ENCODE measurements at places on chromosomes 2 and 18.

DNA sequence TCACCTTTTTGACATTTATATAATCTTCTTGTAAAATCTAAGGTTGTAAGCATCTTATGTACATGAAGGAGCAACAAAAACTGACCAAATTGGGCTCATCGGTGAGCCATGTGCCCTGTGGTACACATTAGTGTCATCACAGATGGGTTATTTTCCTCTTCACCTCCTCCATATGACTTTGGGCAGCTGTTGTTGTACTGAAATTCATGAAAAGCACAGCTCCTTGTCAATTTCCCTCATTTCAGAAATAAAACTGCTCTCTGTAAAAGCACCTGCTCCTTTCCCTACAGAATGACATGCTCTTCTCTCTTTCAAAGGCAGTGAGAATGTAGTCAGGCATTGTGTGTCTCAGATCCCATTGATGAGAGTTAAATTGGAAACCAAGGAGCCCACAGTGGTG lies 42.0 kb downstream of the DTNA start:
- no peak for DNase-seq

- DNase-seq: no peak
Measured at GRCh38 chr18:35502052-35502451, 4.3 kb upstream of the INO80C start.

DNA sequence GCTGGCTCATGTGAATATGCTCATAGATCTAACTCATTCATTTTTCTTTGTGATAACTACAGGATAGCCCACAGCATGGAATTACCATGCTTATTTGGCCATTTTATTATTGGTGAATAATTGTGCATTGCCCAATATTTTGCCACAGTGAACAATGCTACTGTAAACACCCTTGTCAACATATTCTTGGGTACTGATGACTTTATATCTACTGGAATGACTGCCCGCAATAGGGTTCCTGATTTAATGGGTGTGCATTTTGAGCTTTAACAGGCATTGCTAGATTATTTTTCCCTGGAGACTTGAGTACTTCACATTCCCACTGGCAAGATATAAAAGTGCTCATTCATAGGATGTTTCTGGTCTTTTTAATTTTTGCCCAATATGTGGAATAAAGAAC lies 42.7 kb upstream of the EVA1A start:
- DNase-seq: no peak

DNA sequence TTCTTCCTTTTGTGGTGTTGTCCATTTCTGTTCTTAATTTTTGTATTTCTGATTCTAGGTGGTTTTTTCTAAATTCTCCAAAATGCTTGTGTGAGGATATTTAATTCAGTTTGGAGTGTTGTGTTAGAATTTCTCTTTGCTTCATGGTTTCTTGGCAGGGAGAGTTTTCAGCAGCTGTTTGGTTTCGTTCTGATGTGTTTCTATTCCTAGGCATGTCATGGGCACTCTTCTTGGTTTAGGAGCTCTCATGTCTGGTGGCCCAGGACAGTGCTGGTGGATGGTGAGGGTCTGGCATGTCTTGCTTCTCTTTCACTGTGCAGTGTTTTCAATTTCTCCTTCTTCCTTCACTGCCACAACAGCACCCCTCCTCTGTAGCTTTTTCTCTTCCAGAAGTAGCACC lies 52.9 kb downstream of the OSBPL6 start:
- DNase-seq: no peak

GRCh38 chr18:5527603-5528002 lies 16.2 kb downstream of the EPB41L3 start:
- no peak for DNase-seq

GRCh38 chr2:85800586-85800985 lies 46.8 kb downstream of the ATOH8 start:
- DNase-seq: no peak

GRCh38 chr2:25386971-25387875 lies 45.5 kb upstream of the DNMT3A start:
- no peak for DNase-seq

GRCh38 chr18:3058328-3059191 lies 45.6 kb upstream of the LPIN2 start:
- DNase-seq: no peak

DNA sequence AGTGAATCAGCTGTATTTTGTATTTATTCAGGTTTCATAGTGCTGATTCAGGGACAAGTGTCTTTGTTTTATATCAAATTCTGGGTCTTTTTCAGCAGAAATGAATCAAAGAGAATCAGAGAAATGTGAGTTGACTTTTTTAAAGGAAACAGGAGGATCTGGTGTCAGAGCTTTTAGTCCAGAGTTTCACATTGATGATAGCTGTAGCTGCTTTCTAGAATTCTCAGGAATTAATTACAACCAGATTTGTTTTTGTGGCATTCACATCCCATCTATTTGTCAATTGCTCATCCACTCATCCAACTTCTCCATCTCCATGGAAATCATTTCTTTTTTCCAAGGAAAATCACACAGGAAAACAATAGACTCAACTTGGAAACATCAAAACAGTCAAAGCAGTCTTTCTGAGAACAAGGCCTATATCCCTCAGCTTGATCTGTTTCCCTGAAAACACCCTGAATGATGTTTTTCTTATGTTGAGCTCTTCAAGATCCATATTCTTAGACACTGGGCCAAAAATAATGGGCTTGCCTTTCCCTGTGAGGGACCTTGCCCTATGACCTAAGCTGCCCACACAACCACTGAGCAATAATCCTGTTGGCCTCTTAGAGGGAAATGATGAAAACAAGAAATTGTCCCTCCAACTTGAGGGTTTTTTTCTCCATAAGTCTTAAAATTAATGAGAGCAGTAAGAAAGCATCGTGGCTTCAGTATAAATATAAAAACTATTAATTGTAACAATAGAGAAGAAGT lies 249.5 kb upstream of the FN1 start:
- DNase-seq: no peak

GRCh38 chr18:363301-364085 lies 95.6 kb upstream of the THOC1 start:
- DNase-seq: no peak

GRCh38 chr2:237594514-237594871 lies 4.0 kb upstream of the RAB17 start:
- DNase-seq: no peak

- DNase-seq: no peak
Measured at GRCh38 chr18:26519114-26519513, 29.2 kb downstream of the KCTD1 start.

DNA sequence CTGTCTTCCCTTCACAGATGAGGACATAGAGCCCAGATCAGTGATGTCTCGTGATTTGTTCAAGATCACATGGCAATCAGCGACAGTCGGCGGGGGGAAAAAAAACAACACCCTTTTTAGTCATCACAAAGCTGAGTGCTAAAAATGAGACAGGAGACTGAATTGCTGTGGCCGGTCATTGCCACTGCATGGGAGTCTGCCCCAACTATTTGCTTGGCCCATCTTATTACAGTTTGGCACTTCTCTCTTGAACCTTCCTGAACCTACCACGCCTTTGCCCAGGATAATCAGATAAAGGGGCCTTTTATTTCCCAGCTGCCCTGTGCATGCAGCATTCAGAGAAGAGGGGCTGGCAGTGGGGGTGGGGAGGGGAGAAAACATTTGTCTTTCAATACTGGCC lies 42.7 kb downstream of the SETBP1 start:
- DNase-seq: no peak

DNA sequence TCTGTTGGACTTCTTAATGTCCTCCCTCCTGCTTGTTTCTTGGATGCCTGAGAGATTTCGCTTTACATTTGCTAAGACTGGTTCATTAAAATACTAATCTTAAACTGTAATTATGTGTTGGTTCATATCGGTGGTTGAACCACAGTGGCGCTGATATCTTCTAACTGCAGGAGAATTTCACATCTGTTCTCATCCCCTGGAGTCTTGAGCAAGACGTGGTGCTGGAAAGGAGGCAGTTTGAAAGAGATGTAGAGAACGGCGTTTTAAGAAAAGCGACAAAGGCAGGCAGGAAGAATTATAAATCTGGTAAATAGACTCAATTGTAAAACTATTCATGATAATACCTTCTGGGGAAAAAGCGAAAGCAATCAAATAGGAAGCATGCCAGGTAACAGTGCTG lies 79.5 kb downstream of the NXPH2 start:
- DNase-seq: no peak

GRCh38 chr2:169709981-169710380 lies 15.7 kb downstream of the PHOSPHO2 start:
- no peak for DNase-seq

GRCh38 chr2:122960759-122961641 lies 1064.1 kb upstream of the CNTNAP5 start:
- DNase-seq: no peak

GRCh38 chr18:79953971-79954651 lies 2.7 kb upstream of the SLC66A2 start:
- DNase-seq: no peak

- DNase-seq: no peak
Measured at GRCh38 chr18:13486686-13487085, 239.7 kb downstream of the FAM210A start.

- no peak for DNase-seq
Measured at GRCh38 chr2:212088353-212088752, 450.2 kb downstream of the ERBB4 start.

DNA sequence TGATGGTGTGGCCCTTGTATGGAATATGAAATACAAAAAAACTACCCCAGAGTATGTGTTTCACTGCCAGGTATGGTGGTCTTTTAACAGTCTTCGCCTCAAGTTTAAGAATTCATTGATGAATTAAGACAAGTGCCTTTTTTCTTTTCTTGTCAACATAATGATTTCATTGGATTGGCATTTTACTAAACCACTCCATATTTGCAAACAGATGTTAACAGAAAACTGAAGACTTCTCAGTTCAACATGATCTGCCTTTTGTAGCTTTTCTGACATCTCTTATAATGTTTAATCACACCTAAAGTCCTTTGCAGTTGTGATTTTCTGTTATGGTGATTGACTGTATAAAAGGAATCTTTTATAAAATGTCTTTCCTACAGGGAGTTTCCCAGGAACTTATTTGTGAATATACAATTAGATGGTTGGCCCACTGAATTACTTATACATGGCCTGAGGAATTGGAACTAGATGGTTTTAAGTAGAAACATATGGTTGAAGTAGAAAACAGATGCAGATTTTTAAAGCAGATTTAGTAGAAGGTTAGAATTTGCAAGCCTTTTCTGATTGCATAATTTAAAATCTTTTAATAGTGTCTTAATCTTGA lies 39.7 kb downstream of the DYNC1I2 start:
- no peak for DNase-seq

DNA sequence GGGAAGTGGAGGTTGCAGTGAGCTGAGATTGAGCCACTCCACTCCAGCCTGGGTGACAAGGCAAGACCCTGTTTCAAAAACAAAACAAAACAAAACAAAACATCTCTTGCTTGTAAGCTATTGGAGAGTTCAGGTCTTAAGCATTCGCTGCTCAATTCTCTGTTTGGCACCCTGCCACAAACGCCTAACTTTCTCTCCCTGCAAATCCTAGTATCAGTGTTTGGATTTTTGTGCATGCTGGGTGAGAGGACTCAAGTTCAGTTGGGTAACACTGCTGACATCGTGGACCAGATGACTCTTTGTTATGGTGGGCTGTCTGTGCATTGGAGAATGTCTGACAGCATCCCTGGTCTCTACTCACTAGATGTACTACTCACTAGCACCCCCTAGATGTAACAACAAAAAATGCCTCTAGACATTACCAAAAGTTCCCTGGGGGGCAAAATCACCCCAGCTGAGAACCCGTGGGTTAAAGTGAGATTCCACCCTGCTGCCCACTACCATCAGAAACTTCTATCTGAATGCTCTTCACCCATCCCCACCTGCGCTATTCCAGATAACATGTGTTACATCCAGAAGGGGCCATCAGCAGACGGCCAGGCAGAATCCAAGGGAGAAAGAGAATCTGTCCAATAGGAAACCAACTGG lies 50.9 kb downstream of the CACNB4 start:
- DNase-seq: no peak

- no peak for DNase-seq
Measured at GRCh38 chr2:238286551-238286950, 1.9 kb downstream of the PER2 start.

Measured in D721Med (cell line).